ENCODE measurements at places on chromosomes 12 and 14.

- DNase-seq: no peak
Measured at GRCh38 chr12:122394626-122395194, 27.8 kb downstream of the CLIP1 start.

DNA sequence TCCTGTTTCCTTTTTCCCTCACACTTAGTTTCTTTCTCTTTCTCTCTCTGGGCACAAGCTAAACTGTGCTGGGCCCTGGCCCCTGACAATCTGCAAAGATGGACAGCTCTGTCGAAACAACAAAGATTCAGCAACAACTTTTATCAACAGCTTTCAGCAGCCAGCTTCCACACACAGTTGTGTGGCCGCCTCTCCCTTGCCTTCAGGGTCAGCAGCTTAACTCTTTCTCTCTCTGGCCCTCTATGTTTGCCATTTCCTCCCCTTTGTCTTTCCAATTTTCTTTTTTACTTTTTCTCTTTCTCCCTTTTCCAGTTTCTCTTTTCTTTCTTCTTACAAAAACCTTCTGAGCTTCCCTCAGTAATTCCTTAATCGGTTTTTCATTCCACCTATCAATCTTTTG is 43.3 kb downstream of the IQSEC3 start:
- no peak for DNase-seq

DNA sequence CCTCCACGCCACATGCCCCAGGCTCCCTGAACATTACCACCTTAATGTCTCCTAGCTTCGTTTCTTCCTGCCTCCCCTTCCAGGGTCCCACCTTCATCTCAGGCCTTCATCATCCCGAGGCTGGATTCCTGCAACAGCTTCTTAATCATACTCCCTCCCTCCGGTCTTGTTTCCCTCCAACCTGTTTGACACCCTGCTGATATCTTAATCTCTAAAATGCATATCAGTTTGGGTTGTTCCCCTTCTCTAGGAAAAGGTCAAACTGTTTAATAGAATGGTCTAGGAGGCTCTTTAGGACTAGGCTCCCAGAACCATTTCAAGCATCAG is 125.5 kb upstream of the ARHGAP5 start:
- no peak for DNase-seq

GRCh38 chr14:23640524-23641141 is 4.5 kb downstream of the DHRS2 start:
- peak; percentile 81 for DNase-seq

DNA sequence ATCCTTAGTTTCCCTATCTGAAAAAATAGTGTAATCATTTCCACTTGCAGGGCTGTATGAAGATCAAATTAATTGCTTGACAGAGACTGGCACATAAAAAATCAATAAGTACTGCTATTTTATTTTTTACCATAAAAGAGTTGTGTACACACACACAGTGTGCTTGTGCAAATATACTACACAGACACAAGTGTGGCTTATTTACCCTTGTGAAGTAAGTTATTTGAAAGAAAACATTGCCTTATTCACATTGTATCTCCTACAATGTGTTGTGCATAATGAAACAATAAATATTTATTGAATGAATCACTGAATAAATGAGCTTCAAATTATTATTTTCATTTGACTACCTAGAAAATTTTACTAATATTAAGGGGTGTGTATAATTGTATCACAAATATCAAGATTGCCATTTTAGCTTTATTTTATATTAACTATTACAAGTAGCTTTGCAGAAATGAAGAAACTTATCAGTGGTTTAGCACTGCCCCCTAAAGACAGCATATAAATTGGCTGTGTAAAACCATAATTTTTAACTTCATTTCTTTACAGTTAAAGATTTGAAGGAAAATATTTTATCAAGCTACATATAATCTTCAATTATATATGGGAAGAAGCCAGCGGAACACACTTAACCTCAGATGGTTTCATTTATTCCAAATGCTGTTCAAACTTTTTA is 11.3 kb downstream of the GARIN6 start:
- DNase-seq: no peak

GRCh38 chr12:121237415-121237814 is 27.5 kb downstream of the P2RX4 start:
- no peak for DNase-seq

GRCh38 chr12:25852792-25853191 is 105.7 kb upstream of the RASSF8 start:
- DNase-seq: no peak

- no peak for DNase-seq
Measured at GRCh38 chr14:72701237-72701565, 192.7 kb downstream of the DPF3 start.

GRCh38 chr14:104388541-104389325 is 190.8 kb upstream of the C14orf180 start:
- DNase-seq: no peak

- DNase-seq: no peak
Measured at GRCh38 chr12:39986674-39987073, 119.2 kb downstream of the SLC2A13 start.

DNA sequence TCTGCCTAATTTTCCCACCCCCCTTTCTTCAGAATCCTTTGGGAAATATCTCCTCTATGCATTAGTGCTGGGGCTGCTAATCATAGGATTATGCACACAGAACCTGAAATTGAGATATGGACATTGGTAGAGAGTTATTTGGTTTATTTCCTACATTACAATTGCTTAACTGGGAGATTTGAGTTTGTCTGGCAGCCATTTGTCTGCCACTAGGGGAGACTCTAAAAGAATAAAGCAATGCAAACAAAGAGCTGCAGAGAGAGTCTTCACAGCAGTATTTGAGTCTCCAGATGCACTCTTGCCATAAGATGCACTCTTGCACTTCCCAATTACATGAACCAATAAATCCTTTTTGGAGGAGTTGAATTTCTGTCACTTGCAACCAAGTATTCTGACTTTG is 12.0 kb upstream of the PCNX4 start:
- DNase-seq: no peak

DNA sequence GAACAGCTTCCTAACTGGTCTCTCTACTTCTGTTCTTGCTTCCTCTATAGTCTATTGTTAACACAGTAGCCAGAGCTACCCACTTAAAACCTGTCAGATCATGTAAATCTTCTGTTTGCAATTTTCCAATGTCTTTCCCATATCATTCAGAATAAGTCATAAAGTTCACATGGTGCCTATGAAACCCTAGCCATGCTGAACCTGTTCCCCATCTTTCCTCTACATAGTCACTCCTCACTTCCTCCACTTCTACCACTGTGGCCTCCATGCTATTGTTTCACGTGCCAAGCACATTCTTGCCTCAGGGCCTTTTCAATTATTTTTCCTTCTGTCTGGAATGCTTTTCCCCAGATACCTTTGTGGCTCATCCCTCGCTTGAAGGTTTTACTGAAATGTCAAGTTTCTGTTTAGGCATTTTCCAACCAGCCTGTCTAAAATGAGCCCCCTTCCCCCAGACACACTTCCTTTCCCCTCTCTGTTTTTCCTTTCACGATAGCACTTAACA is 132.1 kb downstream of the DYRK2 start:
- no peak for DNase-seq

DNA sequence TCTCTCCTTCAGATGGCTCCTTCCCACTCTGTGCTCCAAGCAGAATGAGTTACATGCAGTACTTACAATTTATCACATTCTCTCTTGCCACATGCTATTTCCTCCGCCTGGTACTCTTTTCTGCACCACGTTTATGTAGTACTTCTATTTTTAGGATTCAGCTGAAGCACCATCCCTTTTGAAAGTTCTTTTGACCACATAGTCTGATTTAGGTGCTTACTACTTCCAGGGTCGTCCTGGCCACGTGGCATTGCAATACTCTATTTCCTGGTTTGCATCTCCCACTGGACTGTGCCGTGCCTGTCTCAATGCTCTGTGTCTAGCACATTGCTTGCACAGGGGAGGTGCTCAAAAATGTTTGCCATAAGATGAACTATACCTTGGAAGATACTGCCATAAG is 16.3 kb upstream of the TBC1D30 start:
- DNase-seq: peak; percentile 61

GRCh38 chr12:96882862-96883261 is 24.2 kb upstream of the NEDD1 start:
- DNase-seq: no peak

DNA sequence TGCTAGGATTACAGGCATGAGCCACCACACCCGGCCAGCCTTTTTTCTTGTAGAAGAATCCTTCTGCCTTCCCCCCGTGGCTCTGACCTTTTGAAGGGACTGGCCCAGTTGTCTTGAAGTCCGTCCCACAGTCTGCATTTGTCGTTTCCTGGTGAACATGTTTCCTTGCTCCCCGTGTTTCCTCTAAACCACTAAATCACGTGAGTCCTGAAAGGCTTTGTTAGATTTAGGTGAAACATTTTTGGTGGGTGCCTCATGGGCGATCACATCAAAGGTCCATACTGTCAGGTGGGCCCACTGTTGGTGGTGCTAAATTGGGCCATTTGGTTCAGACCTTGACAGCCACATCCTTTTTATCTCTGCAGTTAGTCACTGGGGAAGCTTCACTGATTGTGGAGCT is 26.3 kb downstream of the MLXIP start:
- no peak for DNase-seq

GRCh38 chr14:51498411-51499227 is 153.1 kb upstream of the FRMD6 start:
- no peak for DNase-seq

DNA sequence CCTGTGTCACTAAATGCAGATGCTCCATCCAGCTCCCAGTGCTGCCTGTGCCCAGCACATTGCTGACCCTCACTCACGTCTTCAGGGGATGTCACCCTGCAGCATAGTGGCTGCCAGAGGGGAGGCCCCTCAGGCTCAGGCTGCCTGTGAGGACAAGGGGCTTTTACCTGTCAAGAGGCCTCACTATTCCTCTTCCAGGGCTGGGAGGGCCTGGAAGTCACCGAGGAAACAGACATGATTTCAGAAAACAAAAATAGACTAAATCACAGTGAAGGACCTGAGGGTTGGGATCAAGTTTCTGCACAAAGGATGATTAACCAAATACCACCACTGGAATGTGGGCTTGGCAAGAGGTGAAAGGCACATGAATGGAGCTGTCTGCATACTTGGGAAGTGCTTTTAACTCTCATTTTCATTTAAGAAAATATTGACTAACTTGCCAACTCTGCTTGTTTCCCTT is 1202.3 kb downstream of the BCL11B start:
- DNase-seq: no peak

- no peak for DNase-seq
Measured at GRCh38 chr14:95057147-95057546, 100.2 kb downstream of the DICER1 start.

DNA sequence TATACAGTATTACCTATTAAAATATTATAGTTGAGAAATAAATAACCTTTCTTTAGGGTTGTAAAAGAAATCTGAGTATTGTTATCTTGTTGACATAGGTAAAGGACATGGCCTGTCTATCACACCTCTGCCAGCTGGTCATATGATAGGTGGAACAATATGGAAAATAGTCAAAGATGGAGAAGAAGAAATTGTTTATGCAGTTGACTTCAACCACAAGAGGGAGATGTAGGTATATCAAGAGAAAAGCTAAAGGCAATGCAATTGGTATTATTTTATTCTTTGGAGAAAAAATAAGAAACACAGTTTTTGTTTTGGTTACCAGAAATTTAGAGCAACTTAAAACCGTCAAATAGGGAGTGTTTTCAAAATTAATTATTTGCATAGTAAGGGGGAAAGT is 13.5 kb downstream of the CPSF2 start:
- no peak for DNase-seq

- DNase-seq: no peak
Measured at GRCh38 chr14:72758420-72758819, 135.5 kb downstream of the DPF3 start.

- no peak for DNase-seq
Measured at GRCh38 chr12:14362352-14362751, 3.1 kb upstream of the ATF7IP start.

DNA sequence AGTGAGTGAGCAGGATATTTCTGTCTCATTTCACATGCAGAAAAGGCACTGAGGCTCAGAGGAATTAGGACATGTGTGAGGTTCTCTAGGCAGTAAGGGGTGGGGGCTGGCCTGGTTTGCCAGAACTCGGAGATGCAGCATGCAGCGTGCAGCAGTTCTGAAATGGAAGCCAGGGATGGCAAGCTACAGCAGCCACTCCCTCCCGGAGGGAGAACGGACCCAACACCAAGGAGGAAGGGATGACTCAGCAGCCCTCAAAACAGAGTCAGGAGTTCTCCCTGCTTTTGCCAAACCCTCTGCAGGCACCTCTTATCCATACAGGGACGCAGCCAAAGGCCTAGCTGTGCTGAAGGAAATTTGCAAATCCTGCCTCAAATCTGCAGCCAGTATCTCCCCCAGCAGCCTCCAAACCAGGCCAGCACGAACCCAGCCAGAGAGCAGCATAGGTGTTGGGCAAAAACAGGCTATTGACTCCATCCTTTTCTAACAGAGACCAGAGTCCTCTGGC is 10.3 kb upstream of the SERPINA3 start:
- peak; percentile 98 for DNase-seq

DNA sequence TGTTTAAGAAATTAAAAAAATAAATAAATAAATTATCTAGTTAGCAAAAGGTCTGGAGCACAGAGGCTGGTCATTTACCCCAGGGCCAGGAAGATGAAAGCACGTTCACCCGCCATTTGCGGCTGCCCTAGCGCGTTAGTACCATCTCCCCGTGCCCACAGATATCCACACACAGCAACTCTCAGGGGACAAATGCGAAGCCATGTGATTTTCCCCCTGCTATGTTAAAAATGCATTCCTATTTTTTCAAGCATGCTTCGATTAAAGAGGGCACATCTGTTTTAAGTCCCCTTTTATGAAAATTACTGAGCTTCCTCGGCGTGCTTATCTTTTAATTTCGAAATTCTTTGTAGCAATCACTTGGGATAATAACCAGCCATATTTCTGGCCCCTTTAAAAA is 56.9 kb upstream of the PIWIL1 start:
- DNase-seq: no peak

- no peak for DNase-seq
Measured at GRCh38 chr12:49644620-49644994, 21.2 kb downstream of the PRPF40B start.

DNA sequence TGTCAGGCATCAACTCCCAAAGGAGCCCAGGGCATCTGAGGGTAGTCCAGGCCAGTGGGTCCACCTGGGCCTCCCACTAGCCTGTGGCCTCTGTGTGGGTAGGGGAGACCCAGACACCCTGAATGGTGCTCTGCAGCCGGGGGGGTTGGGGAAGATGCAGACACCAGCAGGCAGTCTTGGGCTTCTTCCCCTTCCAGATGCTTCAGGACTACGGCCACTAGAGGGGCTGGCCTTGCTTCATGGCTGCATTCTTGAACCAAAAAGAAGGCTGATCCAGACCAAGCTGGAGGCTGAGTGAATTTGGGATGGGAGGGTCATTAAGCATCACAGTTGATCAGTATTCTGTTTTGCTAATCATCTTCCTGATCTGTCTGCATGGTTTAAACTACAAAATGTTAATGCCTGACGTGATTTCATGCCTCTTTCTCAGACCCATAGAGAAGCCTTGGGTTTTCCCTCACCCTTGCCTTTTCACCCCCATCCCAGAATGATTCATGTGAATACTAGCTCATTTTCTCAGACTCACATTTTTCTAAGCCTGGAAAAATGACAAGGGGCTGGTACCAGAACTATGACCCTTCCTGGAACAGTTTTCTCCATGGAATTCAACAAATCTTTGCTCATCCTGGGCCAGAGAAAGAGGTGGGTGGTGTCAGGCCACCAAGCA is 134.2 kb downstream of the NTF3 start:
- peak; percentile 43 for DNase-seq

Data from vagina (tissue), 2 donors.